ENCODE measurements at places on chromosomes 4 and X.

GRCh38 chrX:45351478-45351877 is 150.8 kb upstream of the DIPK2B start:
- H3K27me3 ChIP-seq: no peaks in the 10 kb centered on the region
- no peaks in the 10 kb centered on the region for H3K4me1 ChIP-seq
- H3K27ac ChIP-seq: no peak overlapping the region
- no peak for DNase-seq

- no peaks in the 10 kb centered on the region for H3K4me1 ChIP-seq
- H3K4me3 ChIP-seq: no peak overlapping the region
Observed at GRCh38 chr4:93342738-93343137, 485.8 kb upstream of the ATOH1 start.

DNA sequence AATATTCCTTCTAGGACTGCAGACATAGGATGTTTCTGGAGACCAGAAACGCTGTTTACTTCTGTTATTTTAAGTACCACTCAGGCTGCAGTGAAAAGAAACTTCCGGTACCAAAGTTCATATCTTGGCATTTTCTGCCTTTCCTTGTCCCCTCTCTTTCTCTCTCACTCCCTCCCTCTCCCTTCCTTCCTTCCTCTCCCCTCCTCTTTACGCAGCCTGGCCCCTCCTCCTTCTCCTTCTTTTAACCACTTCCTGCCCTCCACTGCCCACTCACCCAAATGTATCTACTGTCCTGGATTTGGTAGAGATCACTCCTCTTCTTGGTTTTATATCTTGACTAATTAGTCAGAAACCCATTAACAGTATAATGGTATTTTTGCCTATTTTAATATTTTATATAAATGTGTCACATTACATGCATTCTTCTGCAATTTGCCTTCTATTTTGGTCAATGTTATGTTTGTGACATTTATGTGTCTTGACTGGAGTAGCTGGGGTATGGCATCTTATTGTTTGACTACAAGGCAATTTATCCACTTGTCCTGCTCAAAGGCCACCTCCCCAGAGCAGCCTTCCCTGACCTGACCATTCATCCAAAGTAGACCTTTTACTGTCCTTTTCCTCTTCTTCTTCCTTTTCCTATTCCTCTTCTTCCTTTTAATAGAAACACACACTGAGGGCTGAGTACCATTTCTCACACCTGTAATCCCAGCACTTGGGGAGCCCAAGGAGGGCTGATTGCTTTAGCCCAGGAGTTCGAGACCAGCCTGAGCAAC is 56.9 kb downstream of the BCOR start:
- H3K27ac ChIP-seq: no peak overlapping the region
- no peak for DNase-seq
- H3K36me3 ChIP-seq: no peaks in the 10 kb centered on the region
- no peaks in the 10 kb centered on the region for H3K27me3 ChIP-seq

GRCh38 chr4:151687021-151687640 is 73.7 kb downstream of the GATB start:
- H3K4me1 ChIP-seq: no peaks in the 10 kb centered on the region
- H3K27me3 ChIP-seq: no peaks in the 10 kb centered on the region
- H3K4me3 ChIP-seq: no peak overlapping the region
- no peak overlapping the region for H3K27ac ChIP-seq
- DNase-seq: no peak

DNA sequence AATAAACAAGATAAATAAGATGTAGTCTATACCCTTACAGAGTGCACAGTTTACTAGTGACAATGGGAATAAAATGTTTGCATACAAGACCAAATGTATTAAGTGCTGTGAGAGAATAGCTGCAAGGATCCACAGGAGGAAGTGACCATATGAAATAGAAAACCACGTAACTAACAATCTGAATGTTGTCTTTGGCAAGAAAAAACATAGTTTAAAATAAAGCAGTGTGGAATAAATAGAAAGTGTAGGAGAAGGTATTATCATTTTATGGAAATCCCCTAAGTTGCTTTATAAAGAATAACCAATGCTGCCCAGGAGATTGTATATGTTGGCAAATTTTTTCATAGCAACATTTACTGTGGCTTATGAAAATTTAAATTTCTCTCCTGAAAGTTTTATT is 116.1 kb downstream of the PCDH7 start:
- peaks cover 27% of the 10 kb centered on the region for H3K4me1 ChIP-seq
- H3K27me3 ChIP-seq: no peaks in the 10 kb centered on the region
- H3K4me3 ChIP-seq: no peak overlapping the region
- no peak for DNase-seq
- no peaks in the 10 kb centered on the region for H3K36me3 ChIP-seq
- peak overlapping the region; percentile 55 for H3K27ac ChIP-seq

DNA sequence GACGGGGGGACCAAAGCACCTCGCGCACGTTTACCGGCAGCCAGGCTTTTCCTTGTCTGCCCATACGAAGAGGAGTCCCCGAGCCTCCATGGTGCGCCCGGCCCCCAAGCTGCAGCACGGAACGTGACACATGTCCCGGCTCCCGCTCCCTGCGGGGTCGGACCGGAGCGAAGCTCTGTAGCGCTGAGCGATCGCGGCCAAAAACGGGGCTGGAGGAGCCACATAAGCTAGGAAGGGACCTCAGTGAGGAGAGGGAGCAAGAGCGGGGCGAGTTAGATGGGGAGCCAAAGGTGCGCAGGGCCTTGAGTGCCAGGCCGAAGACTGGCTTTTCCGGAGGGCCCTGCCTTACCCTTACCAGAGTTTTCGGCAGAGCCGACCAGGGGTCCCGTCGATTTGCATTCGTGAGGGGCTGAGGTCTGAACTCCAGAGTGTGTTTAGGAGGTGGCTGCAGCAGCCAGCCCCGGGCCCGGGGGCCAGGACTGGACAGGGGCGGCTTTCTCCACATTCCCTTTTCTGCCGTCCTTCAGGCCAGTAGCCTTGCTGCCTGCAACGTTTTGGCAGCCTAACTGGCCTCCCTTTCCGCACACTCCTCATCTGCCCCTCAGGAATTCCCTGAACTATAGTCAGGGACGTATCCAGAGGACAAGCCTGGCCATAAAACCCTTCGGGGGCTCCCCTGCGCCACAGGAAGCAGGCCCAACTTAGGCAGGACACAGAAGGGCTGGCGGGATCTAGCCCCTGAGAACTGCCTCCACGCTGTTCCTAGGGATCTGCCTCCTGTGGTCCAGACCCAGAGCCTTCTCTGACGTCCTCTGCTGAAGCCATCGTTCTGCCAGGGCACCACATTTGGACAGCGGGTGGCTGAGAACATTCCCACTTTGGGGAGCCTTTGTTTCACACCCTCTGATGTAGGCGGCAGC is 689 bp downstream of the SSR4 start:
- no peaks in the 10 kb centered on the region for H3K27me3 ChIP-seq
- peak overlapping the region; percentile 93 for H3K4me3 ChIP-seq
- H3K4me1 ChIP-seq: peaks cover 15% of the 10 kb centered on the region
- DNase-seq: no peak

- H3K27me3 ChIP-seq: no peaks in the 10 kb centered on the region
- H3K4me1 ChIP-seq: no peaks in the 10 kb centered on the region
- no peaks in the 10 kb centered on the region for H3K36me3 ChIP-seq
- no peak overlapping the region for H3K4me3 ChIP-seq
- H3K27ac ChIP-seq: no peak overlapping the region
Observed at GRCh38 chr4:16627999-16628398, 270.4 kb downstream of the LDB2 start.

DNA sequence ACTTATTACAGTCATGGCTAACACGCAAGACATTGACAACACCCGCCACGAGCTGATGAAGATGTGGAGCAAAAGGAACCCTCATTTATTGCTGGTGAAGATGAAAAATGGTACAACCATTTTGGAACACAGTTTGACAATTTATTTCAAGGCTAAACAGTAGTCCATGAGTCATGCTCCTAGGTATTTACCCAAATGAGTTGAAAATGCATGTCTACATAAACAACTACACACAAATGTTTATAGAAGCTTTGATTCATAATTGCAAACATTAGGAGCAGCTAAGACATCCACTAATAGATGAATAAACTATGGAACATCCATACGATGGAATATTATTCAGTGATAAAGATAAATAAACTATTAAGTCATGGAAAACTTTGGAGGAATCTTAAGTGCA is 580.1 kb downstream of the RAPGEF2 start:
- H3K36me3 ChIP-seq: no peaks in the 10 kb centered on the region
- H3K27me3 ChIP-seq: no peaks in the 10 kb centered on the region
- no peaks in the 10 kb centered on the region for H3K4me1 ChIP-seq
- H3K4me3 ChIP-seq: no peak overlapping the region

DNA sequence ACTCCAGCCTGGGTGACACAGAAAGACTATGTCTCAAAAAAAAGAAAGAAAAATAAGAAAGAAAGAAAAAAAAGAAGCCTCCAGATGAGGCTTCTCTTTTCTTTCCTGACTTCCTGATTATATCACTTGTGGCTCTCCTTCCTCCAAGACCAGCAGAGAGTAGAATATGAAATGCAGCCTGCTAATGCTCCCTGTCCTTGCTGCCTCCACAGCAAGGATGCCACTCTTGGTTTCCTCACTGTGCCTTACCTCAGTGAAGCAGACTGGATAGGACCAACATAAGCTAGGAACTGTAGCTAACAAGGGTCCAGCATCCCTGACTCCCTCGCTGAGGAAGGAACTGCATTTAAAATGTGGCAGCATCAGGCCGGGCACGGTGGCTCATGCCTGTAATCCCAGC is 11.7 kb downstream of the SLC25A43 start:
- peaks cover 12% of the 10 kb centered on the region for H3K36me3 ChIP-seq
- peaks cover 31% of the 10 kb centered on the region for H3K4me1 ChIP-seq
- no peak for DNase-seq
- no peaks in the 10 kb centered on the region for H3K27me3 ChIP-seq
- peak overlapping the region; percentile 73 for H3K27ac ChIP-seq

- no peak overlapping the region for H3K27ac ChIP-seq
- H3K36me3 ChIP-seq: no peaks in the 10 kb centered on the region
- no peak overlapping the region for H3K4me3 ChIP-seq
- no peaks in the 10 kb centered on the region for H3K27me3 ChIP-seq
Observed at GRCh38 chr4:15805583-15806517, 27.7 kb downstream of the CD38 start.

DNA sequence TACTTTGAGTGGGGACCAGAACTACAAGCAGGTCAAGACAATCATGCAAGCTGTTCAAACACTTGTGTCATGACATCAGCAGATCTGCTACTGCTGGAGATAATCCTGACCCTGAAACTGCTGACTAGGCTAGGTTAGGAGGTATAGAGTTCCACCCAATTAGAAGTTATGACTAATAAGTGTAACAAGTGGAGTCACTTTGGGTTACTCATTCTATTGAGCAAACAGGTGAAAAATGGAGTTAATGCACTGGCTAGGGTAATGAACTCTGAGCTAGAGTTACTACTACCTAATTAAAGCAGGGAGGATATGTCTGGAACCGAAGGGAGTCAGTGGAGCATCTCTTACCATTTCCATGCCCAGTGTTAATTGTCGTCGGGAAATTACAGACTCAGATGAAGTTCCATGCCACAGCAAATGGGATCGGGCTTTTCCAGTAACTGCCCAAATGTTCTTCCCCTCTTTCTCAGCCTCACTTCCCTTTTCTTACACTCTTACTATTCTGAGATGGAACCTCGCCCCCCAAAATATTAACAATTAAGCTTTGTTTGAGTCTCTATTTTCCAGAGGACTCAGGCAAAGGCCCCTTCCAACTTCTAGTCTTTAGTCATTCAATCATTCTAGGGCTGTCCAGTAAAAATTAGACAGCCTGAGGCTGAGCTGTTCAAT is 19.8 kb upstream of the MANBA start:
- no peak for DNase-seq
- no peaks in the 10 kb centered on the region for H3K27me3 ChIP-seq
- peaks cover 6% of the 10 kb centered on the region for H3K4me1 ChIP-seq

GRCh38 chr4:5793514-5793913 is 82.5 kb downstream of the EVC start:
- no peak overlapping the region for H3K4me3 ChIP-seq
- no peaks in the 10 kb centered on the region for H3K36me3 ChIP-seq
- no peaks in the 10 kb centered on the region for H3K27me3 ChIP-seq
- DNase-seq: no peak
- H3K4me1 ChIP-seq: no peaks in the 10 kb centered on the region

DNA sequence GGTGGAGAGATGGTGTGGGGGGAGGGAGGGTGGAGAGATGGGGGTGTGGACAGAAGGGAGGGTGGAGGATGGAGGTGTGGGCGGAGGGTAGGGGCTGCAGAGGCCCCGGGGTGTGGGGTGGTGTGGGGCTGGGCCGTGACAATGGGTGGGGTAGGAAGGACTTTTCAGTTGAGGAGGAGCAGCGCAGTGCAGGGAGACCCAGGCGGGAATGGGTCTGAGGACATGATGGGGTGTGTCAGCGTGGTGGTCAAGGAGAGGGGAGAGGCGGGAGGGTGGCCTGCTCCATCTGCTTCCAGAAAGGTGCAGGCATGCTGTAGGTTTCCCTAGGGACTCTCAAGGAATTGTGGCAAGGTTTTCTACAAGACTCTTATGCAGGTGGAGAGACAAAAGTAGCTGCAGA is 48.9 kb downstream of the RGS12 start:
- H3K27ac ChIP-seq: no peak overlapping the region
- H3K4me3 ChIP-seq: no peak overlapping the region
- DNase-seq: no peak
- no peaks in the 10 kb centered on the region for H3K27me3 ChIP-seq
- no peaks in the 10 kb centered on the region for H3K4me1 ChIP-seq

DNA sequence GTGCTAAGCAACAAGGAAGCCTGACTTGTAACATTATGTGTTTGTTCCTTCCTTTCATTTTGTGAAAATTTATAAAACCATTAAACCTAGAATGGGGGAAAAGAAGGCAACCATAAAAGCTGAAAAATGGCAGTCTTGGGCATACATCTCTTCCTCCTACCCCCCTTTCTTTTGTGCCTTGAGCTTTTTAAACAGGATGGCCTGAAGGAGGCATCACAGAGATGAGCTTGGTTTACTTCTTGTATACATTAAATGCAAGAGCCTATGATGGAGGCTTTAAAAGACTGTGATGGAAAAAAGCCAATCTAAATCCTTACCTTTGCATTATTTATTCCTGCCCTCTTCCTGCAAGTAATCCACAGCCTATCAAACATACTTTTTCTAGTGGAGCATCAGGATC is 36.2 kb upstream of the ADH7 start:
- H3K4me1 ChIP-seq: no peaks in the 10 kb centered on the region
- H3K36me3 ChIP-seq: no peaks in the 10 kb centered on the region
- H3K4me3 ChIP-seq: no peak overlapping the region
- DNase-seq: no peak
- H3K27me3 ChIP-seq: no peaks in the 10 kb centered on the region
- H3K27ac ChIP-seq: no peak overlapping the region

Data from PC-9 (cell line).